ENCODE measurements at places on chromosomes 11 and 22.

GRCh38 chr11:61694946-61695706 lies 14.9 kb downstream of the DAGLA start:
- no peak for DNase-seq

GRCh38 chr11:94521684-94522083 lies 9.4 kb downstream of the C11orf97 start:
- no peak for DNase-seq

- no peak for DNase-seq
These were observed 26.3 kb downstream of the FAM118A start for GRCh38 chr22:45335854-45336522.

DNA sequence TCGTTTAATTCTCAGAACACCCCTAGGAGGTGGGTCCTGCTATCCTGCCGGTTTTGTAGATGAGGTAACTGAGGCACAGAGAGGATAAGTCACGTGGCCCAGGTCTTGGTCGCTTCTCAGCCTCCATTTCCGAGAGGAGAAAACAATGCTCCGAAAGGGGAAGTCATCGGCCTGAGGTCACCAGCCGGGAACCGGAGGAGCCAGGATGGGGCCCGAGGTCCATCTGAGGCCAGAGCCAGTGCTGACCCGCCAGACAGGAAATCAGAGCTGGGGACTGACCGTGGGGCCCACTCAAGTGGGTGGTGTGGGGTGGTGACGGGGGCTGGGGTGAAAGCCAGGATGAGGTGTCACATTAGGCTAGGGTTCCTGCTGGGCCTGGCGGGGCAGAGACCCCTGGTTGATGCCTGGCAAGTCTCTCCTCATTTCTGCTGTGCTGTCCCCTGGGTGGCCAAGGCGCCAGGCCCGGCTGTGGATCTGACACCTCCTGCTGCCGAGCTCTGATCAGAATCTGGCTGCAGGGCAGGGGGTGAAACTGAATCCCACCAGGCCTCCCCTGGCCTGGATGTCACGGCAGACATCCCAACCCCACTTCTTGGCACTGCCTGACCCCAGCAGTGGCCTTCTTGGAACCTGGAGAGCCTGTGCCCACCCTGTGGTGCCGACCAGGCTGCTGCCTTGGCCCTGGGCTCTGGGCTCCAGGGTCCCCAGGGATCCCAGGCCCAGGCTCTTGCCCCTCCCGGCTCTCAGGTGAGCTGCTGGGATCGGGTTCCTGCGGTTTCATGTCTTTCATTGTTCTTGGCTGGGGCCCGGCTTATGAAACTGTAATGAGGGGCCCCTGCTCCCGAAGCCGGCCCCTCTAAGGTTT lies 12.0 kb downstream of the TRIOBP start:
- DNase-seq = no peak

- no peak for DNase-seq
These were observed 22.6 kb upstream of the OLFML1 start for GRCh38 chr11:7462706-7463105.

DNA sequence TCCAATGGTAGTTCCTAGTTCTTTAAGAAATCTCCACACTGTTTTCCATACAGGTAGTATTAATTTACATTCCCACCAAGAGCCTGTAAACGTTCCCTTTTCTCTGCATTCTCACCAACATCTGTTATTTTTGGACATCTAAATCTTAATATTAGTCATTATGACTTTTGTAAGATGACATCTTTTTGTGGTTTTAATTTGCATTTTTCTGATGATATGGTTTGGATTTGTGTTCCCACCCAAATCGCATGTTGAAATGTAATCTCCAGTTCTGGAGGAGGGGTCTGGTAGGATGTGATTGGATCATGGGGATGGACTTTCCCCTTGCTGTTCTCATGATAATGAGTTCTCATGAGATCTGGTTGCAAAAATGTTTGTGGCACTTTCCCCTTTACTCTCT lies 89.0 kb downstream of the MUC15 start:
- DNase-seq = no peak
